ENCODE measurements at places on chromosomes 16 and 17.

DNA sequence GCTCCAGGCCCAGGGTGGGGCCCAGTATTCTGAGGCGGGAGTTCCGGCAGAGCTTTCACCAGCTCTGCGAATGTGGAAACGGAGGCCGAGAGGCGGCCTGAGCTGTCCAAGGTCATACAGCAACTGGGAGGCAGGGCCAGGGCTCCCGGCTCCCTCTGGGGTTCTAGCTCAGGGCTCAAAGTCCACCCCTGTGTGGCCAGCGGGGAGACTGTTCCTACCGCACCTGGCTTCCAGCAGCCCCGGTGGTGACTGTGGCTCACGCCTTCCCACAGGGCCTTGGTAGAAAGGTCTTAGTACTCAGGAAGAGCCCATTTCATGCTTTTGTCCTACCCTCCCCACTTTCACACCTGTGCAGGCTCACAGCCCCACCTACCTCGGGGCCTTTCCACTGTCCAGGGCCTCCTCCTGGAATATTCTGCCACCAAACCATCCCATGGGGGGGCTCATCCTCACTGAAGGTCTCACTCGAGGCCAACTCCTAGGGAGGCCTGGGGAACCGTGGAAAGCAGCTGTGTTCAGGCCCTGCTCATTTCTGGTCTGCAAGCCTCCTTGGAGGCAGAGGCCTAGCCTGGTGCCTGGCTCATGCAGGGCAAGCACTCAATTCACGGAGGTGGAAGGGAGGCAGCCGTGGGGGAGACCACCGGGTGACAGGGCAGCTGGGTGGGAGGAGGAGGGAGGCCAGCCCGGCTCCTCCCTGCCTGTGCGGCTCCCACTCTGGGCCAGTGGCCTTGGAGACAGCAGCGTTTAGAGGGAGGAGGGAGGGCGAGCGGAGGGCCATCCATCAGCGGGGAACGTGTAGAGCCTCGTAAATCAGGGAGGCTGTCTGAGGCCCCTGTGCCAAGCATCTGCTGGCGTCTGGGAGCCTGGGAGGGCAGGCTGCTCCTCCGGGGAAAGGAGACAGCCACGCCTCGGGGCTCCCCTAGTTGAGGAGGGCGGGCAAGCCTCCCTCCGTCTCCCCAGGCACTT is 12.7 kb upstream of the DOC2B start:
- DNase-seq, result no peak

- DNase-seq, result no peak
These were observed 64.5 kb downstream of the MGAT5B start for GRCh38 chr17:76932402-76933333.

DNA sequence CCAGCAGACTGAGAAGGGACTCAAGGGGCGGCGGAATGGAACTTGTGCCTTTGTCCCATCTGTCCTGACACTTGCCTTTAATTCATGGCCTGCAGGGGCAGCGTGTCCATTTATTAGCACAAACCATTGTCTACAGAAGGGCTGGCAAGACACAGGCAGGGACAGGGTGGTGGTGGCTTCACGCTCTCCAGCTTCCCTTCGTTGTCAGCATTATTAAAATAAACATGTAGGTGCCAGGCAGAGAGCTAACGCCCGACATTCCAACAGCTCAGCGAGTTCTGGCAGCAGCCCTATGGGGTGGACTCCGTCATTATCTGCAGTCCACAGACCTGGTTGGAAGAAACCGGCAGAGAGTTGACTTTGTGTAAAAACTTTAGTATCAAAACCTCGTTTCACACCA is 16.3 kb downstream of the DNAI2 start:
- DNase-seq, result no peak

- no peak for DNase-seq
These were observed 432.6 kb downstream of the TOX3 start for GRCh38 chr16:52114379-52114778.

DNA sequence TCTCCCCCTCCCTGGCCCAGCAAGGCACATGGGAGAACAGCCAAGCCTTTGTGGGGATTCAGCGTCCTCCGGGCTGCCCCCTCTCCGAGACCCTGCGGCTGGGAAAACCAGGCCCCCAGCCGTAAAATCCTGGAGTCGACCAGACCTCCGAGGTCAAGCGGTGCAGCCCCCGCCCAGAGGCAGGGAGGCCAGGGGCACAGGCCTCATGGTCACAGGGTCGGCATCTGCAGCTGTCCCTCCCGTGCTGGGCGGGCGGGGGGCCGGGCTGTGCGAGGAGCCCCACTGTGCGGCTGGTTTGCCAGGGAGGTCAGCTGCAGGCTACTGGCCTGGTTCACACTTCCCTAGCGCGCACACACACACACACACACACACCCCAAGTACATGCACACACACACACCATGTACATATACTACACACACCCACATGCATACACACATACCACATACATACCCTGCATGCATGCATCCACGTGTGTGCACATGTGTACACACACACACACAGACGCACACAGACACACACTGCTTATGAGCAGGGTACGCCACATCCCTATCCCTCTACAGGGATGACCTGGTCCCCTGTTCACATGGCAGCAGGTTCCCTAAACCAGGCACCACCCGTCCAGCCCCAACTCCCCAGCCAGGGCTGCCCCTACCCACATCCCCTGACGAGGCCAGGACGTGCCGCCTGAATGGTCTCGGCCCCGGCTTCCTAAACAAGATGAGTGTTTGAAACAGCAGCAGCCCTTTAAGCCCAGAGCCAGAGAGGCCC is 108.9 kb upstream of the CIBAR2 start:
- no peak for DNase-seq

GRCh38 chr17:36791150-36791941 is 145.9 kb upstream of the LHX1 start:
- no peak for DNase-seq

DNA sequence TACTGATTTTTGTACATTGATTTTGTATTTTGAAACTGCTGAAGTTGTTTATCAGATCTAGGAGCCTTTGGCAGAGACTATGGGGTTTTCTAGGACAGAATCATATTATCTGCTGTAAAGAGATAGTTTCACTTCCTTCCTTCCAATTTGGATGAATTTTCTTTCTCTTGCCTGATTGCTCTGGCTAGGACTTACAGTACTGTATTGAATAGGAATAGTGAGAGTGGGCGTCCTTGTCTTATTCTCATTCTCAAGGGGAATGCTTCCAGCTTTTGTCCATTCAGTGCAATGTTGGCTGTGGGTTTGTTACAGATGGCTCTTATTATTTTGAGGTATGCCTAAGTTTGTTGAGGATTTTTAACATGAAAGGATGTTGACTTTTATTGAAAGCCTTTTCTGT is 290.1 kb downstream of the MAP2K4 start:
- no peak for DNase-seq

DNA sequence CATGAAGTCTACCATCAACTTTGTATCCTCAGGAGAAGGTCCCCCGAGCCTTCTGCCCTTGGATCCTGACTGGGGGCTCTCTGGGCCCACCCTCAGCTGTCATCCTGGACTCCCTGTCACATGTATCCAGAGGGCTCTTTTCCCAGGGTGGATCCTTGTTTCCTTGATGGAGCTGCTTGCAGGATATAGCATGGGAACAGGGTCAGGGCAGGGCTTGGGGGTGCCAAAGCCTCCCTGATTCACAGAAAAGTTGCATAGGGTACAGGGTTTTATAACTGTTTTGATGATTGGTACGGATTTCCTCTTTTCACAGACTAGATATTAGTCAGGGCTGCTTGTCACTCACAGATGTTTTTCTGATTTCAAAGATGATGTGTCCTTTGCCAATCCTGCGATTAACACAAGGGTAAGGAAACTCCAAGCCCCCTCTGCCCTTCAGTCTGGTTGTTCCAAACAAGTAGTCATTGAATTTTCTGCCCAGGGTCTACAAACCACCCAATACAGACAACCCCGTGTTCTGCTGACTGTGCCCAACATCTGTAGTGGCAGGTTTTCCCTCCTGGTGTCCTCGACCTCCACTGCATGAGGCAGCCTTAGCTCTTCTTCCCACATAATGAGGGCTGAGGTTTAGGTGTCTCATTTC is 20.6 kb upstream of the SLC35G3 start:
- peak; percentile 77 for DNase-seq

DNA sequence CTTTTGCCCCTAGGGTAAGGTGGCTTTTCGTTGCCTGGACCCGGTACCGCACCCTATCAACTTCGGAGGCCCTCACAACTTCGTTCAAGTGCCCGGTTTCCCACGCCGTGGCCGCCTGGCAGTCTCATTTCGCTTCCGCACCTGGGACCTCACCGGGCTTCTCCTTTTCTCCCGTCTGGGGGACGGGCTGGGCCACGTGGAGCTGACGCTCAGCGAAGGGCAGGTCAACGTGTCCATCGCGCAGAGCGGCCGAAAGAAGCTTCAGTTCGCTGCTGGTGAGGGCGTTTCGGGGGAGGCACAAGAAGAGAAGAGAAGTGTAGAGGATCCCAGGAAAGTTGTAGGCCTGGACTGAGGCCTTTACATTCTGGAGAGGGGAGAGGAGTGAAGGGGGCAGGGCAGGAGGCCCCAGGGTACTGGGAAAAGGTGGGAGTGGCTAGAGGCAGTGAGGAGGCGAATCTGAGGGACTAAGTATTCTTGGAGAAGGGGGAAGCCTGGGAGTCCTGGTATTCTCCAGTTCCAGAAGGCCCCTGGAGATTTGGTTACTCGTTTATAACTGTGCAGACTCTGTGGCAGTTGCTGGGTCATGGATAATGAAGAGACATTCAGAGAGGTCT is 5.5 kb downstream of the CNTNAP1 start:
- no peak for DNase-seq

GRCh38 chr17:47663912-47664623 is 14.3 kb downstream of the KPNB1 start:
- DNase-seq, result peak; percentile 76

GRCh38 chr17:55576996-55577586 is 65.8 kb upstream of the SMIM36 start:
- DNase-seq, result no peak

DNA sequence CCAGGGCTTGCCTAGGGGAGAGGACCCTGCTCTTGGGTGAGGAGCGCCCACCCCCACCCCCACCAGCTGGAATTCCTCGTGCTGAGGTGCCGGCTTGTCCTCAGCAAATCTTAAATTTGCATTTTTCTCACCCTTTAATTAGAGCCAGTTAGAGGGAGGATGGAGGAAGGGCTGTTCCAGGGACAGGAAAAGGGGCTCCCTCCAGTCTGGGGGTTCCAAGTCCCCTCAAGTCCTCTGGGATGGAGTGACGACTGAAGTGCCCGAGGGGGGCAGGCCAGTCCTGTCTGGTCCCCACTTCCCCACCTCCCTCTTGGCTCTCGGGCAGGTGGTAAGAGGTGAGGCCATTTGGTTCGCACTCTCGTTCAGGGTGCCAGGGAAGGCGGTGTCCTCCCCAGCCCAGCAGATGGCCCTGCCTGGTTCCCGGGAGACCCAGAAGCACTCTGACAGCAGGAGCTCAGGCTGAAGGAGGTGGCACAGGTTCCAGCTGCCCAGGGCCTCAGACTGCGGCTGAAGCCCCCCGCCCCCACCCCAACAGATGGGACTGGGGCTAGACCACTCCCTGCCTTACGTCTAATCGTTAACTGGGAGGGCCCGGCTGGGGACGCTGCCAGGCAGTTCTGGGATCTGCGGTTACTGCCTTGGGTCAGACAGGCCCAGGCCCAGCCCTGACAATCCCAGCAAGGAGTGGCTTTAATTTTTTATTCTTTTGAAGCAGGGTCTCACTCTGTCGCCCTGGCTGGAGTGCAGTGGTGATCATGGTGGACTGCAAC is 2.2 kb downstream of the RAB26 start:
- DNase-seq, result no peak

DNA sequence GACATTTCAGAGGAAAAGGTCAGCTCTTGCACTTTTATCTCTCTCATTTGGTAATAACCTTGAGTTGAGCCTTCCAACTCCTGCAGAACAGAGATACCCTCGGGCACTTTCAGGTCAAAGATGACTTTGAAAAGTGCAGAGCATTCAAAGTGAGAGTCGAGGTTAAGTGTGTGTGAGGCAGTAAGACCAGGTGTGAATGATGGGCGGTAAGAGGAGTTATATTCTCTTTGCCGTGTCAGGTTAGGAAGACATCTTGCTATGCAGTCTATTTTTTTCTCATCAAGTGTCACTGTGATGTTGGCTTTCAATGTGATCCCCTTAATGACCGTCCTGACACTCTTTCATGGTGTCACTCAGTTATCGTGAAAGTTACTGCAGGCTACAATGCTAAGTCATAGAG is 248.5 kb downstream of the RBFOX1 start:
- no peak for DNase-seq

DNA sequence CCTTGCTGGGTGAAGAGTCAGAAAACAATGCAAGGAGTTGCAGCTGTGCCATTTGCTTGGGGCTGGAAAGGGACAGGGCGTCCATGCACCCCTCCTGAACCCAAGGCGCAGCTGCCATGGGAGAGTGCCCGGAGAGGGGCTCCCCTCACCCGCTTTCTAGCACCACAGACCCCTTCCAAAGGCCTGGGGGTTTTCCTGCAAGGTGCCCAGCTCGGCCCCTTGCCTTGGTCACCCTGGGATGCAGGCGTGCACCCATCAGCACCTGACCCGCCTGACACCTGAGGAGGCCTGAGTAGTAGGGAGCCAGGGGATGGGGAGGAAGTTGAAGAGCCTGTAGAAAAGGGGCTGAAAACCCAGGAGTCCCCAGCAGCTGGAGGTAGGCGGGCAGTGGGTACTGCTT is 30.3 kb downstream of the TMEM186 start:
- DNase-seq, result no peak

DNA sequence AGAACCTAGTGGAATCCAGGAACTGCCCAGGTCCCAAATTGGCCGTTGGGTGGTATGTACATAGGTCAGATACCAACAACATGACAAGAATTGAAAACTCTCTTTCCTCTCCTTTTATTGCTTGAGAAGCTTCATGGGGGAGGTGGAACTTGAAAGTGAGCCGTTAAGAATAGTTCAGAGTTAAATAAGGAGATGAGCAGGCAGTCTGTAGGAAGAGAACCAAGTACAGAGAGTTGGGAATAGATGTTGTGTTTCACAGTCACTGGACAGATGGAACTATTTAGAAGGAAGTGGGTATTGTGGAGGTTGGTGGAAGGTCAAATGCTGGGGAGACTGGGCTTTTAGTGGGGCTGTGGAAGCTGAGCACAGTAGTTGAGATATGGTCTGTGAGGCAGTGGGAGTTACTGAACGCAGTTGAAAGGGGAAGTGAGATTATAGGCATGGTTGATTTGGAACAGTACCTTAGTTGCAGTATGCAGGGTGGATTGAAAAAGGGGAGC is 26.4 kb downstream of the ARHGAP44 start:
- DNase-seq, result no peak

- DNase-seq, result no peak
These were observed 486.7 kb upstream of the SALL1 start for GRCh38 chr16:51637770-51638094.

- no peak for DNase-seq
These were observed 24.9 kb downstream of the CDRT15 start for GRCh38 chr17:14211801-14212200.
